ENCODE measurements at places on chromosomes 13 and 19. TPM values are rescaled to one million over a fixed set of nuclear protein-coding genes. Genes with fewer than 3 reads are reported as not detected.
A peak's percentile ranks its signal among the peaks of the same experiment; 100 is the strongest.

The ZNF799 gene
- 10.5 TPM for total RNA-seq

The MYO9B gene
- 273 TPM for total RNA-seq

The KLK14 gene
- total RNA-seq, result 0.59 TPM

The KLF5 gene
- 0.87 TPM for total RNA-seq

The SAMD4B gene
- total RNA-seq, result 96.1 TPM

The CRLF1 gene
- total RNA-seq, result not detected

The NLRP4 gene
- 0.19 TPM for total RNA-seq

- DNase-seq, result no peak
Observed at GRCh38 chr19:45630463-45630862, 8.7 kb downstream of the EML2 start.

DNA sequence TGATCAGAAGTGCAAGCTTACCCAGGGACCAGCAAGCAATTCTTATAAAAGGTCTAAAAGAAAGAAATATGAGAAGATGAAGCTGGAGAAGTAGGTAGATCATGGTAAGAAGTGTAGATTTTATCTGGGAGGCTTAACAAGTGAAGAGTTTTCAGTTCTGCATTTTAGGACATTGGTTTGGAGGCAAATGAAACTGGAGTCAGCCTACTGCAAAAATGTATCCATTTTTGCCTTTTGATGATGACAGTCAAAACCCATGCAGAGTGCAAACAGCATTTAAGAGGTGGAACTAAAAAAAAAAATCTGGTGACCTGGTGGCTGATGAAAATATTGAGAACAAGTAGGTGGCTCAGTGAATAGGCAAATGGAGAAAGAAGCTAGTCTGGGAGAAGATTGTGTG lies 216.9 kb downstream of the DNAJC15 start:
- no peak for DNase-seq

DNA sequence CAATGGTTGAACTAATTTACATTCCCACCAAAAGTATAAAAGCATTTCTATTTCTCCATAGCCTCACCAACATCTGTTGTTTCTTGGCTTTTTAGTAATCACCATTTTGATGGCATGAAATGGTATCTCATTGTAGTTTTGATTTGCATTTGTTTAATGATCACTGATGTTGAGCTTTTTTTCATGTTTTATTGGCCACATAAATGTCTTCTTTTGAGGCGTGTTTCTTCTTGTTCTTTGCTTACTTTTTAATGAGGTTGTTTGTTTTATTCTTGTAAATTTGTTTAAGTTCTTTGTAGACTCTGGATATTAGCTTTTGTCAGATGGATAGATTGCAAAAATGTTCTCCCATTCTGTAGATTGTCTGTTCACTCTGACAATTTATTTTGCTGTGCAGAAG lies 28.2 kb downstream of the ZNF714 start:
- no peak for DNase-seq

DNA sequence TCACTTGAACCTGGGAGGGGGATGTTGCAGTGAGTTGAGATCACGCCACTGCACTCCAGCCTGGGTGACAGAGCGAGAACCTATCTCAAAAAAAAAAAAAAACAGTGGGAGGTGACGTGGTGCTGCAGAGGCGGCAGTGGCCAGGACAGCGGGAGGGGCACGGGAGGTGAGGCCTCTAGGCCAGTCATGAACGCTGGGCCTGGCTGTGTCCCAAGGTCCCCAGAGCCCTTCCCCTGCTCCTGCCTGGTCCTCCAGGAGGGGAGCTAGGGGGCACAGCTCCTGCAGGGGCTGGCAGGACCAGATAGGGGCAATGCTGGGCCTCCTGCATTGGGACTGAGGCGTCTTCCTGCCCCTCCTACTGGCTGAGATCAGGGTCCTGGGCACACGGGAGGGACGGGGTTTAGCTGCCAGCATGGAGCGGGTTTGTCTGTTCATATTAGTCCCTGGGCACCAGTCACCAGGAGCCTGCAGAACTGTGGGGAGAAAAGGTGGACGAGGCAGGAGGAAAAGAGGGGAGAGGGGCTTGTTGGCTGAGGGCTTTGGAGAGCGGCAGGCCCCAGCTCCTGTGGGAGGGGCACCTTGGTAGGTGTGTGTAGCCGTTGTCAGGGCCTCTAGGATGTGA lies 4.5 kb downstream of the MAP2K7 start:
- DNase-seq, result no peak

GRCh38 chr19:30214651-30215051 lies 157.5 kb upstream of the ZNF536 start:
- no peak for DNase-seq

GRCh38 chr13:88840085-88840484 lies 1168.9 kb downstream of the SLITRK5 start:
- no peak for DNase-seq

GRCh38 chr13:98141509-98142379 lies 1.1 kb upstream of the FARP1 start:
- peak; percentile 27 for DNase-seq

DNA sequence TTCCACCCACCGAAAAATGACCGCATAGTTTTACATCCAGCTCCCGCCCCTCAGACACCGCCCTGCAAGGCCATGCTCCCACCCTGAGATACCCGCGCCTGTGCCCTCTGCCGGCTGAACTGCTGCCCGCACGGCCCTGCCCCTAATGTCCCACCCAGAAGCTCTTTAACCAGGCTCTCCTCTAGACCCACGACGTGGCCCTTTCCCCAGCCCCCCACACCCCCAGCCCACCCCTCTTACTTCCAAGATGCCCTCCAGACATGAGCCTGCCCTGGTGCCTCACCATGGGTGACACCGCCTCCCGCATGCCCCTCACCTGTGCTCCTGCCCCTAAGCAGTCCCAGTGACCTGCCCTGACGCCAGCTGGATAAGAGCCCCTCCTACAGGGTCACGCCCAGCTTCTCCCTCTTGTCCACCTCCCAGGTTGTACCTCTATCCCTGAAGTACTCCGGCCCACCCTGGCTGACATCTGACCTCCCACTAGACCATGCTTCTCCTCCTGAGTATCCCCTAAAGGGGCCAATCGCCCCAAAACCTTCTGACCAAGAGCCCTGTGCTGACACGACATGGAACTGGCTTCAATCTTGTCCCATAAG lies 51.2 kb downstream of the COLGALT1 start:
- DNase-seq, result no peak

DNA sequence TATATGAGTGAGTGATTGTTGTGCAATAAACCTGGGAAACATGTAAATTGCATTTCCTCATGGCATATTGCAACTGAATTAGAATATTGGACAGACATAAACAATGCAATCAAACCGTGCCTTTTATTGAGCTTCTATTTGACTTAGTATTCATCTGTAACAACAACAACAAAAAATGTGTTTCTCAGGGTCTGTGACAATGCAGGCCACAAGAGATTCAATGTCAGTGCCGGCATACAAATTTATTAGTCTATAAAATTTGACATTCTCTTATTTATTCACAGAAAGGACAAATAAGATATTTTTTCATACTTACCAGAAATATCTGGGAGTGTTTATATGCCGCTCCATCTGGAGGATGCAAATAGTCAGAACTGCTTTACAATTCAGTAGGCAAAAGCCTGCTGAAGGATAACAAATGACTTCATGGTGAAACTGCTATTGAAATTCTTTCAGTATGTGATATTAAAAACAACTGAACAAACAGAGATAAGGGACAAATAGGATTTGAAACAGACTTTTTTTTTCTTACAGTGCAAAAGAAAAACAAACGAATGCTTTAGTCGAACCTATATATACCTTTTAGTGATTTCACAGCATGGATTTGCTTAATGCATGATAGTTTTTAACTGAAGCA lies 77.2 kb downstream of the DACH1 start:
- DNase-seq, result no peak

GRCh38 chr19:39341129-39341718 lies 997 bp upstream of the SAMD4B start:
- no peak for DNase-seq

- DNase-seq, result no peak
Observed at GRCh38 chr13:113061271-113061625, 44.3 kb upstream of the F7 start.

- no peak for DNase-seq
Observed at GRCh38 chr13:32036126-32036695, 4.6 kb downstream of the FRY start.

DNA sequence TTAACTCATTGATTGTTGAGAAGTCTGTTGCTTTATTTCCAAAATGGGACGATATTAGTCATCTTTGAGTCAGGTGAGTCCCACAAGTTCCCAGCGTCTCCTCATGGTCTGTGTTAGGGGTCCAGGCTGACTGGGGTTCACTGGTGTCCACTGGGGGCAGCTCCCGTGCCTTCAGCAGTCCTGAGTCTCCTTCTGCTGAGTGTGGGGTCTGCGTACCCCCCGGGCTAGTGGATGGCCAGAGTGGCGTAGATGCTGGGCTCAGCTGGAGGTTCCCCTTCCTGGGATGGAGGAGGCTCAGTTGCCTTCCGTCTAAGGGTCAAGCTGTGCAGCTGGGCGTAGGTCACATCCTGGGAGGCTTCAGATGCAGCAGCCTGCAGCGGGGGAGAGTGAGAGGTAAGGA lies 5.9 kb downstream of the LILRB3 start:
- DNase-seq, result no peak

GRCh38 chr19:3862826-3863500 lies 5.9 kb downstream of the ZFR2 start:
- DNase-seq, result no peak

Measured in B cell (primary cell).